ENCODE measurements at places on chromosomes 5 and 9. TPM values are rescaled to one million over a fixed set of nuclear protein-coding genes. Genes with fewer than 3 reads are reported as not detected.
A peak's percentile ranks its signal among the peaks of the same experiment; 100 is the strongest.

The PAIP1 gene
- polyA plus RNA-seq, result 71.8 TPM

The GRXCR2 gene
- polyA plus RNA-seq, result not detected

The CTNND2 gene
- polyA plus RNA-seq, result not detected

The ANKRD33B gene
- polyA plus RNA-seq, result 3.4 TPM

The DOCK2 gene
- 2.0 TPM for polyA plus RNA-seq

The SPAAR gene
- polyA plus RNA-seq, result 0.23 TPM

The CEL gene
- 0.49 TPM for polyA plus RNA-seq

The DPYSL3 gene
- 48.3 TPM for polyA plus RNA-seq

The SLC34A1 gene
- polyA plus RNA-seq, result not detected

The CCDC192 gene
- not detected for polyA plus RNA-seq

The OR1Q1 gene
- 1.1 TPM for polyA plus RNA-seq

The PCDHGB2 gene
- polyA plus RNA-seq, result 4.0 TPM

The GARIN3 gene
- polyA plus RNA-seq, result not detected

The ARHGEF37 gene
- 0.92 TPM for polyA plus RNA-seq

The TNFSF8 gene
- polyA plus RNA-seq, result not detected

The GGTA1 gene
- not detected for polyA plus RNA-seq

The TLE1 gene
- 8.8 TPM for polyA plus RNA-seq

GRCh38 chr9:34732478-34732877, 22.5 kb upstream of the CCL21 start:
- no peak for DNase-seq

DNA sequence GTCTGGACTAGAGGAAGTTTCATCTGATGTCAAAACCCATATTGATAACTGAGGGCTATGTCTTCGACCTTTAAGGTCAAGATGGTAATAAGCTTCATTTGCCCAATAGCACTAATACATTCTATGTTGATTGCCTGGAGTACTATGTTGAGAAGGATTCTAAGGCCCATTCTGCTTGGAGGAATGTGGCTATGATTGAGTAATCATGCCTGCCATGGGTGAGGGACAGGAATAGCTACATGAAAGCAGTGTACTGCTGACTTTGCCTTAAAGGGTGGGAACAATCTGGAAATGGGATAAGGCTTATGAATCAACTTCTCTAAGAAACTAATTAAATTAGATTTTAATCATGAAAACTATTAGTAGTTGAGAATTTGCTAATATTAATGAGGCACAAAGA, 13.6 kb downstream of the NNT start:
- DNase-seq, result no peak

DNA sequence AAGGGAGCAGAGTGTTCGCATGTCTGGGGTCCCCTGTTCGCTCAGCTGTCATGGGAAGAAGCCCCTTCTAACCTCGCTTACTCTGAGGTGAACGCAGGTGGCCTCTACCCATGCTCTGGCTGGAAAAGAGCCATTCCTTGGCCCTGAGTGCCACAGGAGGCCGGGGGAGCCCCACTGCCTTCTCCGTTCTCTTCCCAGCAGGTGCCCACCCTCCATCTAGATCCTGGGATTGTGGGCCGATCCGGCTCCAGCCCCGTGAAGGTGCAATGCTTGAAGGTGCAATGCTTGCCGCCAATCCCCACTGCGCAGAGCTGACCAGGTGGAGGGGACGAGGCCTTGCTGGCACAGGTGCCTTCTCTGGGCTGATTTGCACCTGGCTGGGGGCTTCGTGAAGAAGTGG, 95.4 kb downstream of the MRPL36 start:
- no peak for DNase-seq

GRCh38 chr5:108521011-108521700, 139.3 kb upstream of the FBXL17 start:
- DNase-seq, result no peak

DNA sequence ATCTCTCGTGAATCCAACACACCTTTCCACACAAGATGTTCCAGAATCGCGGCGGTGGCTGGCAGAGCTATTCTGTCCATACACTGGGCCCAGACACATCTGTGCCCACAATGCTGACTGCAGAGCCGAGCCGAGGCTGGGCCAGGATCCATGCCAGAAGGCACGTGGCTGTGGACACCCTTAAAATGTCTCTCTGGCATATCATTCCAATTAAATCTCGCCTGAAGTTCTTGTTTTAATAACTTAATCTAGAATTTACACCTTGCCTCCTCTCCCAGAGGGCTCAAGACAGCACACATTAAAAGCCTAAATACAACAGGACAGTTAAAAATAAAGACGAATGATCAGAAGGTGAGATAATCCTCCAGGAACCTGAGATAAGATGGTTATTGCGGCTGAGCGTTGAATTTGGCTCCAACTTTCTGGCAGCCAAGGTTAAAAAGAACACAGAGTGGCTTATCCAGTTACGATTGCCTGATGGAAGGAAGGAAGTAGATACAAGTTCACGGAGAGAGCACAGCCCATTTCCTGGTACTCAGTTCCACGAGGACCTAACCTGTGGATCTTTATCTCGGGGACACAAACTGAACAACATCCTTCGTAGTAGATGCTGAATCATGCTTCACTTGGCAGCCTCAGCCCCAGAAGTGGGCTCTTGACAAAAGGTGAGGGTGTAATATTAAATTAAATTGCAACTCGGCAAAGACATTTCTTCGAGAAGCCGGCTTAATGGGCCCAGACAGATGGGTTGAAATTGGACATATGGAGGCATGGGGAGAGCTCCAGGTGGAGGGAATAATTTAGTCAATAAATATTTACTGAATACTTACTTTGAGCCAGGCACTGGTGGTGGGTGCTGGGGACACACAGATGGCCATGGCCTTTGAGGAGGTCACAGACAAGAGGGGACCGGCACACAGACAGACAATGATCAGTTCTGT, 86.0 kb upstream of the TBC1D2 start:
- DNase-seq, result no peak

GRCh38 chr5:143244000-143244736, 159.3 kb downstream of the NR3C1 start:
- peak; percentile 97 for DNase-seq

- DNase-seq, result peak; percentile 16
Measured at GRCh38 chr5:89457411-89458331, 574.7 kb upstream of the MEF2C start.

DNA sequence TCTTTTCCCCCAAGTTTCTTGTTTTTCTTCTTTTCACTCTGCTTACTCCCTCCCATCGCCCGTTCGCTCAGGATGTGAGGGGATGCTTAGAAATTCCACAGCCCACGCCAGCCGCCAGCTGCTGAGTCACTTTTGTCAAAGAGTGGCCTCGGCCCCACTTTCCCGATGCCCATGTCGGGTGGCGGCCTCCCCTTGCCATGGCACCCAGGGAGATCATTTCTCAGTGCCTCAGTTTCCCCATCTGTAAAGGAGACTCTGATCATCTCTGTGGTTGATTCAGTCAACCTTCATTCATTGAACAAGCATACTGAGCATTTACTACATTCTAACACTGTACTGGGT, 353 bp upstream of the PDGFRB start:
- DNase-seq, result no peak

DNA sequence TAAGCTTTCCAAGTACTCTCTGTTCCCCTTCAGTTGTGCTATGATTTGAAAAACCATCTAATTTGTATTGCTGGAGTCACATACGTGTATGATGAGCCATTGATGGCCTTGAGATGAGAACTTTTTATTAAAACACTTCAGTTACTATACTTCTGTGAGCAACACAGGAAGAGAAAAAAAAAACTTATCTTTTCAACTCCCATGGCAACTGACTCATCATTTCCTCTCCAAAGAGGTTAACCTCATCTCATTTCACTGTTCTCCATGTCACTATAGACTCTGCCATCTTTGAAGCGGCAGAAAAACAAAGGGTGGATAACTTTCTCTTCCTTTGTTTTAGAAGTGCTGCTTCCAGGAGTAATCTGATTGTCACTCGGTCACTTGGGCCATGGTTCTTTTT, 104.3 kb upstream of the PCSK1 start:
- peak; percentile 19 for DNase-seq

- no peak for DNase-seq
Measured at GRCh38 chr9:29966247-29966646, 2393.0 kb upstream of the C9orf72 start.

- no peak for DNase-seq
Measured at GRCh38 chr5:111627862-111628261, 115.5 kb upstream of the STARD4 start.

GRCh38 chr9:87875831-87876545, 6.7 kb upstream of the SPATA31E1 start:
- DNase-seq, result no peak

GRCh38 chr5:55645304-55645703, 66.8 kb downstream of the SLC38A9 start:
- no peak for DNase-seq

GRCh38 chr9:130837002-130837511, 2.0 kb downstream of the ABL1 start:
- DNase-seq, result no peak

DNA sequence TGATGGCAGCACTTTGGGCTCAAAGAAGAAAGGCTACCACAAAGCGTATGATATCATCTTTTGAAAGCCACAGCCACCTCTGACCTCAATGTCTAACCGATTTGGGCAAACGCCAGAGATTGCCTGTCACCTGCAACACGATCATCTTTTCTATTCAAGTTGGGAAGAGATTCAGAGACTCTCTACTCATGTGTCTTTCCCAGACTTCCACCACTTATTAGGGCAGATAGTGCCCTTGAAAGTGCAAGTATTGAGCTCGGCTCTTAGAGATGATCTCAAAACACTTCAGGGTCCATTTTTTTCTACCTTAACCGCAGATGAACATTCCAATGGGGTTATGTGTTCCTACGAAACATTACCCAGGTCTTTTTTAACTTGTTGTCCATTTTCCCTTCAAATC, 213.7 kb downstream of the DRD1 start:
- DNase-seq, result no peak

DNA sequence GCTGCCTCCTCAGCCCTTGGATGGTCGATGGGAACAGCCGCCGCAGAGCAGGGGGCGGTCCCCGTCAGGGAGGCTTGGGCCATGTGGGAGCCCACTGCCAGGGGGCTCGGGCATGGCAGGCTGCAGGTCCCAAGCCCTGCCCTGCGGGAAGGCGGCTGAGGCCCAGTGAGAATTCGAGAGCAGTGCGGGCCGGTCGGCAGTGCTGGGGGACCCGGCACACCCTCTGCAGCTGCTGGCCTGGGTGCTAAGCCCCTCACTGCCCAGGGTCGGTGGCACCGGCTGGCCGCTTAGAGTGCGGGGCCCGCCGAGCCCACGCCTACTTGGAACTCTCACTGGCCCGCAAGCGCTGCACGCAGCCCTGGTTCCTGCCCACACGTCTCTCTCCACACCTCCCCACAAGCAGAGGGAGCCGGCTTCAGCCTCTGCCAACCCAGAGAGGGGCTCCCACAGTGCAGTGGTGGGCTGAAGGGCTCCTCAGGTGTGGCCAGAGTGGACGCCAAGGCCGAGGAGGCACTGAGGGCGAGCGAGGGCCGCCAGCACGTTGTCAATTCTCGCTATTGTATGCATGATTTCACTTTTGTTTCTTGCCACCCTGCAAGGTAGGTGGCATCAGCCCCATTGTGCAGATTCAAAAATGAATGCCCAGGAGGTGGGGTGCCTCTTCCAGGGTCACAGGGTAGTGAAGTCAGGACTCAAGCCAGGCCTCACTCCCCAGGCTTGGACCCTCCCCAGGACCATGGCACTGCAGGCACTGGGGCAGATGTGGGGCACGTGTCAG, 48.6 kb downstream of the COL15A1 start:
- DNase-seq, result no peak

DNA sequence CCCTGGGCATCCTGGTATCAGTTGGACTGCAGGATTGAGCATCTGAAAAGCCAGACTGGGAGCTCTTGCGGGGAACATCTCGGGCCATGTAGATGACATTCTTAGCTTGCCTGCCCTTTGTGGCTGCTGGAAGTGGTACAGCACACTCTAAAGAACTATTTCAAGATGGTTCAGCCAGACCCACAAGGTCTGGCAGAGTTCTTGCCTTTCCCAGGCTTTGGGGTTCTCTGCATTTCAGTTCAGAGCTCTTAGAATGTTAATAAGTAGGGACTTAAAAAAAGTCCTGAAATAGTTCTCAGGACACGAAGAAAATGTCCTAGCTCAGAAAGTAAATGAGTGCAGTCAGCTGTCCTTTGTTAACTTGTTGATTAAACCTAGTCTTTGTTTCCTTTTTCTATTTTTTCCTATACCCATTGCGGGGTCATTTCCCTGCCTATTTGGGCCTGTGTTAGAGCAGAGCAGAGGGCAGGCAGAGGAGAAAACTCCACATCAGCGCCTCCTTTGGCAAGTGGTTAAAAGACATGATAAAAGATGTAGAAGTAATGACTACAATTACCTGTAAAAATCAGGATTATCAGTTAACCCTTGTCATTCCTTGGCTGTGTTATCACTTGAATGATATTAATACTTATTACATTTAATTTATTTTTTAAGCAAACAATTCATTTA, 291.5 kb downstream of the ZSWIM6 start:
- DNase-seq, result no peak

DNA sequence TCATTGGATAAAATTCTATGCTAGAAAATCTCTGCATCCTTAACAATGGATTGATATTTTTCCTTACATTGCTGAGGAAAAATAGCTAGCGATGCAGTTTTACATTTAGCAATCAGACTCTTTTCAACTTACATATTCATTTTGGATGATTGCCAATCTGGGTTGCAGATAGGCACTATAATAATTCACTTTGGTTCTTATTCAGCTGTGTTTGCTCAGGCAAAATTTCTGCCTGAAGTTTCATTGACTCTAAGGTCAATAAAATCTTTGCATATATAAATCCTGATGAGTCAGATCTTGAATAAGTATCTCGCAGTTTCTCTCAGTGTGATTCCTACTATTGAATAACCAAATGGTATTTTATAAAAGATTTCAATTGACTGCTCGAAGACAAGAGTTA, 1105.8 kb downstream of the CDH18 start:
- DNase-seq, result no peak

- no peak for DNase-seq
Measured at GRCh38 chr5:2177244-2177643, 294.5 kb upstream of the IRX4 start.

DNA sequence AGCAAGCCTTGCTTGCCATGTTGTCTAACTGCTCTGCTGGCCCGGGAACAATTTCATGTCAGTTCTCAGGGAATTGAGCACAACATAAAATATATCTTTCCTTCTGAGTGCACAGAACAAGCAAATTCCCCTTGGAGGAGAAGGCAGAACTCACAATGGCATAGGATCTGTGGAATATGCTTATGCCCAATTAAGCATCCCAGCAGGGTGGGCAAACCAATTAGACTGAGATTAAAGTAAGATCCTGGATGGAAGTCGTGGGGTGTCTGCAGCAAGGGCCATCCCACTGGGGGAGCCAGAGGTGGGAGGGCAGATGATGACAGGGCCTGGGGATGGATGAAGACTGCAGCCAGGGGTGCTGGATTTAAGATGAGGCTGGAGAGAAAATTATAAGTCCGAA, 114.1 kb downstream of the BRINP1 start:
- no peak for DNase-seq

DNA sequence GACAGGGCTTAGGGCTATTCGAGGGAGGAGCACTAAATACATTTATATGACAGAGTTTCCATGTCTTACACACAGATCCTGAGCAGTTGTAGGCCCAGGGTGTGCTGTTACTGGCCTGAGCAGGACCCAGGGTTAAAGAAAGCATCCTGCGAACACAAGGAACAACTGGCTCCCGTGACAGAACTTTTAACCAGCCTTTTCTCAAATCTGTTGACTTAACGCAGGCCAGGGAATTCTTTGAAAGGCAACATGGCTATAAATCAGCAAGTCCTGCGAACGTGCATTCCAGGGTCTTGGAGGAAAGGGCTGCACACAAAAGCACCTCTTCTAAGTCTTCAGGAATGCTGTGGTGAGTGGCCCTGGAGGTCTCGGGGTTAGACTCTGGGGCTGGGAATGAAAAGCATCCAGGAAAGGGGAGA, 45.2 kb upstream of the ANKRD55 start:
- peak; percentile 96 for DNase-seq

Data from BJ (cell line).